ENCODE measurements at places on chromosomes 4 and X.

- no peak for DNase-seq
These were observed 6.9 kb upstream of the AFF1 start for GRCh38 chr4:86927843-86928395.

DNA sequence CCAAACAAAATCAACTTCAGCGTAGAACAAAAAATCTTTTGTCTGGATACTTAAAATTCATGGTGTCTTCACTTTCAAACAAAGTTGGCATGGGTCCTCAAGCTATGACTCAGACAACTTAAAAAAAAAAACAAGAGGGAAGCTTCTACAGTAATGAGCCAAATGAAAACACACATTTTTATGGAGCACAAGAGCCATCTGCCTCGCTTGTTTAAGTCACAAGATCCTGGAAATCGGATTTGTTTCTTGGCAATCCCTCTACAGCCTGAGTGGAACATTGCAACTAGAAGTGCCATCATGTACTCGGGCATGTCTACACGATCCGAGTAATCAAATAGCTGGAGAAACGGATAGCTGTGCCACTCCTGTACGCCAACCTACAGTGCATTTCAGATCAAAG is 22.6 kb downstream of the LAMP2 start:
- no peak for DNase-seq

GRCh38 chrX:107571296-107571998 is 56.9 kb upstream of the PRPS1 start:
- DNase-seq, result peak; percentile 8

- DNase-seq, result peak; percentile 86
These were observed 10.7 kb downstream of the LIAS start for GRCh38 chr4:39469429-39470077.

- no peak for DNase-seq
These were observed 158.7 kb downstream of the SPRY1 start for GRCh38 chr4:123555233-123555806.

GRCh38 chr4:24968278-24968677 is 55.4 kb upstream of the CCDC149 start:
- DNase-seq, result no peak

DNA sequence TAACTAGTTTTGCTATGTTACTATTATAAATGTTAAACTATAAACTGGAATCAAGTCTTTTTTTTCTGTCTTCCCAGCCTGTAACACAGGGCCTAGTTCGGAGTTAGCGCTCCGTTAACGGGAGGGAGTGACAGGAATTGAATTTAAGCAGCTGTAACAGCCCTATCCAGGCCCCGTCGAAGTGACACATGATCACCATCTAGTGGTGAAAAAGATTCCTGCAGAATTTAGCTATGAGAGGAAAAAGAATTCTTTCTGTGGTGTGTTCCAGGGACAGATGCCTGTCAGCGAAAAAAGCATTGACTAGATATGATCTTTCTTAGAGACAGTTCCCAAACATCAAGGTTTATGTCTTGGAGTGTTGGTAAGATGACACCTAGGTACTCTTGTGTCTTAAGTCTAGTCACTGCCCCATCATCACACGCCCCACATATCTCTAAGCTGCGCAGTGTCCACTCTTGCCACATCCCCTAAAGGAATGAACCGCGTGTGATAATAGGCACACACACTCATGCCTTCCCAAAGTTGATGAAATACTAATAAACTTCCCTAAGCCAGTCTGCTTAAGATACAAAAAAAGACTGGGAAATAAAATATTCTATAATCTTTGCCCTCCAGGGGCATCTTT is 2.1 kb downstream of the GAB3 start:
- DNase-seq, result no peak

DNA sequence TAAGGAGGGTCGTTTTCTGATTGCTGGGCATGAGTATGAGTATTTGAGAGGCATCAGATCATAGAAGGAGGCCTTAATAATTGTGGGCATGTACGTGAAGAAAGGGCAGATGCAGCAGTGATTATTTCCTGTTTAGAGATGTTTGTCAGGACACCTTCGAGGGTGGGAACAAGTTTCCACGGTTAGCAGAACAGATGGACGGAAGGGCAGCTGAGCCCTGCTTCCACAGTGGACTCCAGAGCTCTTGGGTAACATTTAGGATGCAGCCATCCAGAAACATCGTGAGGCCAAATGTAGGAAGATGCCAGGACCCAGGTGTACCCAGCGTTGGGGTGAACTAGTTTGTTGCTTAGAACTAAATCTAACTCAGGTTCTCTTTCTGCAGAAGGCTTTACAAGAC is 231.3 kb upstream of the FAT1 start:
- no peak for DNase-seq

DNA sequence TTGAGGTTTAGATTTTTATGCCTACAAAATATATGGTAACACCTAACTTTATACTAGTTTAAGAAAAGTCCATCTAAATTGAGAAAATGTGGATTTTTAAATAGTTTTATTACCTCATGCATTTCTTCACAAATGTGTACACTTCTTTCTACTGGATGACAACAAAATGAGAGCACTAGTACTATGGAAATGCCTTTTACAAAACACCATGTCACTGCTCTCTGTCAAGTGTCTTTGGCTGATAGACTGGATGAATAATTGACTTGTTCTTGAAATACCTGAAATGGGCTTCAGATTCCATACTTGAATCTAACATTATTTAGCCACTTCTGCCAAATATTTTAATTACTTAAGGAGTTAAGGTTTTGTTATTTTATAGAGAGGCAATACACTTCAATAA is 49.5 kb downstream of the AMELX start:
- DNase-seq, result no peak

- no peak for DNase-seq
These were observed 51.2 kb upstream of the LGI2 start for GRCh38 chr4:25081866-25082471.
